CD4-positive, alpha-beta T cell treated with Interleukin-1 beta for 1 hour (primary cell): ENCODE measurements at places on chromosomes 2 and 18.

DNA sequence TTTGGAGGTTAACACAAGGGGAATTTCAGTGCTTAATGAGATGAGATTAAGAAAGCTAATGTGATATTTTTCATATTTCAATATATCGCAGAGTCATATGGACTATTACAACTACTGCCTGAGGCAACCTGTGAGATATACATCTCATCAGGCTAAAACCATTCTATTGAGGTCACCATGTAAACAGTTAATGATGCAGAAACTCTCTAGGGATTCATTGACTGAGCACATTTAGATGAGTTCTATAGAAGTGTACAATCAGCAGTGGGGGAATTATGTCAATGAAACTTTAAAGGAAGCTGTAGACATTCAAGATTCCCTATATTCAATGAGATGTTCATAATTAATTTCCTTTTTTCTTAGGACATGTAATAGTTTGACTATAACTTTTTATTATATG lies 687.4 kb upstream of the SYT4 start:
- DNase-seq: no peak

DNA sequence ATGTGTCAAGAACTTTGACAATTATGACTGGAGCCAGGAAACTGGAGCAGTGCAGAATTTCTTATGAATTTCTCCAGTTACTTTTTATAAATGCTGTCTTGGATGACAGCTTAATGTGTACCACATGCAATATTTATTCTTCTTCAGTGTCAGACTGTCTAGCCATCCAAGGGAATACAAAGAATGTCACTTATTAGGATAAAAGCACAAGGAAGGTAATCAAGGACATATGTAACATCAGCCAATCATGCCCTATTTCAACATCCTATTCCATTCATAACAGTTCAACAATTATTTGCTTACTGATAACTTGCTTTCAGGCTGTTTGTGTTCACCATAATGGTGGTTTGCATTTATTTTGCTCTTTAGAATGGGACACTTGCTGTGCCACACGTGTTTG lies 139.8 kb downstream of the OLA1 start:
- DNase-seq: no peak

GRCh38 chr2:80002568-80003157 lies 301.9 kb downstream of the LRRTM1 start:
- DNase-seq: no peak

GRCh38 chr2:147156970-147157369 lies 687.9 kb upstream of the ACVR2A start:
- DNase-seq: no peak

GRCh38 chr2:172280571-172281361 lies 146.6 kb upstream of the ITGA6 start:
- DNase-seq: no peak

GRCh38 chr18:62312851-62313250 lies 12.3 kb upstream of the TNFRSF11A start:
- no peak for DNase-seq

DNA sequence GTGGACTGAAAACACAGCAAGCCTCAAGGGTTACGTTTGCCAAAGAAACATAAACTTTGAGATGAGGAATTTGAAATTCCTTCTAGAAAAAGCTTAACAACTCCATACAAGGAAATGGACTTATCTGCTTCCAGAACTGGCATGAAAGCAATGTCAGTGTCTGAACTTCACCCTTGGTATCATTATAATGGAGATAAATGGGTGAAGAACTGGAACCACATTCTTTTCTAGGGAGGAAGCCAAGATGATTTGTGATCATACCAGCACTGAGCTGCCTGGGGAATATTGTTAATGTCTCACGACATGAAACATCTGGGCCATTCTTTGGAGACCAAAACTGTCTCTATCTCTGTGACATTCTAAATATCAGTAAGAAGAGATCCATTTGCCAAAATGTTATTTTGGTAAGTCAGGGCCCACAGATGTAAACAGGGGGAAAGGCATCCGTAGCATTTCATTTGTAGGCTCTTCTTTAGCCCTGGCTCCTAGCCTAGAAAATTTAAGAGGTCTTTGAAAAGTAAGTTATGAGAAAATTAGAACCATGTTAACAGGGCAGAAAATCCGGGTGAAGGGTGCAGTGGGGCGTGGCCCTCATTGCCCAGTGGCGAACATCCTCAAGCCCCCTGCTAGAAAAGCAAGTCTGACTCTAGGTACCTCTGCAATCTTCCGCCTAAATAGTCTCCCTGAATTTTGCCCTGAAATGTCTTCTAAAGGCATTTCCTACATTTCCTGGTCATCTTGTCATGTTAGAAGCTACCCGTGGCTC lies 295.3 kb upstream of the EPAS1 start:
- no peak for DNase-seq

DNA sequence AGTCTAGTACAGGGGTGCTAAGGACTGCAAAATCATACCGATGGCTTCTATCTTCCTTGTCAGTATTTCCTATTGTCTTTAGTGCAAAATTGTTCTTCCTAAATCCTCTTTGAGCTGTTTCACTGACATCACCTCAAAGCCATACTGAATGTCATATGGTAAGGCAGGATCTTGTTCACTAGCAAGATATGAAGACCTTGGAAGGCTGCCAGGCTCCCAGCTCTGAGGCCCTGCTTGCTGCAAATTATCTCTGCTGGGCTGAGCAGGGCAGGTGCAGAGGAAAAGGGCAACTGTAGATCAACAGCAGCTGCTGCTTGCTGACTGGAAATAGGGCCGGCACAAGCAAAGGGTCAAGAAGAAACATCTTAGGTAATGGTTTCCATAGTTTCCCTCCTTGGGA lies 58.2 kb downstream of the PMAIP1 start:
- DNase-seq: no peak

- DNase-seq: no peak
These were observed 14.6 kb downstream of the POU3F3 start for GRCh38 chr2:104868505-104868866.

GRCh38 chr2:133942398-133942797 lies 311.5 kb upstream of the MGAT5 start:
- DNase-seq: no peak

DNA sequence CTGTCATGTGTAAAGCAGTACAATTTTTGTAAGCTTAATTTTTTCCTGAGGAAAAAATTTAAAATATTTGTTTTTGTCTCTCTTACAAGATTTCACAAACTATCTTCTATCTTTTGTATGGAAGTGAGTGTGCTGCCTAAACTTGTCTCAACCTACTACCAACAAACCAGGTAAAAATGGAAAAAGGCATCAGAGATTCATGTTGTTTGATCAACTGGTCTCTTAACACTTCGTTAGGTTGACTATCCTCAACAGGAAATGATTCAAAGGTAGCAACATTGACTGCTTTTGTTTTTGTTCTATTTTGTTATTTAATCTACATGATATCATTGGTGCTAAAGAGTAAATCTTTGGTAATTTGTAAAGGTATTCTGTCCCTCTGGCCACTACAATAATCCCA lies 47.7 kb upstream of the RND3 start:
- no peak for DNase-seq

GRCh38 chr2:238700117-238700457 lies 147.8 kb upstream of the TWIST2 start:
- DNase-seq: no peak

DNA sequence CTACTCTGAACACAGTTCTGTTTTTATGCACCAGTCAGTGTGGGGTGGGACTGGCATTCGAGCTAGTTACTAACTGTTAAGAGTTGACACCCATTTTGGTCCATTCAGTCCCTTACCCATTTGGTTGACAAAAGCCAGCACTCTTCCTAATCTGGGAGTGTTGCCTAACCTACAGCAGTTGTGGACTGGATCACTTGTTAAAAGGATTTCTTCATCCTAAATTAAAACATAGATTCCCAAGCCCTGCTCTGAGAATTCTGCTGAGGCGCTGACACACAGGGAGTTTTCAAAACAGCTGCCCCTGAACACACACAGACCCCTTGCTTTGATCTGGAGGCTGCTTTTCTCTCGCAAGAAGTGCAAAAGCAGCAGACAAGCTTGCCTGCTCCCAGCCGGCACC lies 6.4 kb downstream of the TIMM21 start:
- no peak for DNase-seq

- no peak for DNase-seq
These were observed 2.4 kb upstream of the OTOS start for GRCh38 chr2:240142859-240143258.

DNA sequence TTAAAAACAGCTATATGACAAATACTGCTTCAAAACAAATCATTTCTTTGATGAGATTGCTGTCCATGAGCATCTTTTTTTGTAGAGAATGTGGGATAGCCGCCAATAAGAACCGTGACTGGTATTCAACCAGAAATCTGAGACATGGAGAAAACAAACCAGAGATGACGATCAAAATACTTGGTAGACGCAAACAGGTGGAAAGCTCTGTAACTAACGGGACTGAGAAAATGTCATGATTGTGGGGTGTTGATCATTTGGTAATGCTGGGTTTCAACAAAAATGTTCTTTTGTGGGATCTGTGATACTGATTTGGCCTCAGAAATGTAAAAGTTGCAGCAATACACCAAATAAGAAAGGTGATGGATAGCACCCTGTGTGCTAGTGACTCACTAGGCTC lies 364.8 kb downstream of the NYAP2 start:
- DNase-seq: no peak

DNA sequence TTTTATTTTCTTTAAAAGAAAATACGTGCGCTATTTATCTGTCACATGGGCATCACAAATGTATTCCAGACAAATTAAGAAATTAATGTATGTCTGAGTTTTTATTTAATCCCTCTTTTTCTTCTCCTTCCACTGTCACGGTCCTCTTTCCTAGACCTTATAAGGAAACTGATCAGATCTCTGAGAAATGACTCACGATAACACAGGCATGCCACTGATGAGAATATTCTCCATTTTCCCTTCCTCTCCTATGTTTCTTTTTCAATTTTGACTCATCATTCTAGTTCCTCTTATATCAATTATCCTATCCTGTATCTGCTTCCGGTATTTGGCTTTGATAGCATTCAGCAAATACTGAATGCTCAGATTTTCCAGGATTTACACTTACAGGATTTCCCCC lies 121.8 kb downstream of the DSC3 start:
- no peak for DNase-seq

- DNase-seq: no peak
These were observed 1.8 kb downstream of the ORC2 start for GRCh38 chr2:200961674-200962073.

- no peak for DNase-seq
These were observed 352.8 kb upstream of the KCNH7 start for GRCh38 chr2:163191372-163191771.

GRCh38 chr18:47772374-47773248 lies 157.8 kb downstream of the SMAD2 start:
- DNase-seq: peak; percentile 52

DNA sequence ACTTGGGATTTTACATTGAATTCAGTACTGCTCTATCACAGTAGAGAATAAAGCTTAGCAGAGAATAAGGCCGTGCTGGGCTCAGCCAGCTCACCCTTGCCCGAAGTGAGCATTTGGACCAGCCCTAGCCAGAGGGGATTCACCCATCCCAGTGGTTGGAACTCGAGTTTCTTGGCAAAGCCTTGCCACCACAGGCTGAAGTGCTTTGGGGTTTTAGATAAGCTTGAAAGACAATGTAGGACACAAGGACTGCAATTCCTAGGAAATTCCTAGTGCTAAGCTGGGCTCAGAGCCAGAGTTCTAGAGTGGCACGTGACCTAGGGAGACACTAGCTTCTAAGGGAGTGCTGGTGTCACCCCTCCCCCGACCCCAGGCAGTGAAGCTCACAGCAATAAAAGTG lies 28.0 kb downstream of the SERPINB11 start:
- DNase-seq: no peak

DNA sequence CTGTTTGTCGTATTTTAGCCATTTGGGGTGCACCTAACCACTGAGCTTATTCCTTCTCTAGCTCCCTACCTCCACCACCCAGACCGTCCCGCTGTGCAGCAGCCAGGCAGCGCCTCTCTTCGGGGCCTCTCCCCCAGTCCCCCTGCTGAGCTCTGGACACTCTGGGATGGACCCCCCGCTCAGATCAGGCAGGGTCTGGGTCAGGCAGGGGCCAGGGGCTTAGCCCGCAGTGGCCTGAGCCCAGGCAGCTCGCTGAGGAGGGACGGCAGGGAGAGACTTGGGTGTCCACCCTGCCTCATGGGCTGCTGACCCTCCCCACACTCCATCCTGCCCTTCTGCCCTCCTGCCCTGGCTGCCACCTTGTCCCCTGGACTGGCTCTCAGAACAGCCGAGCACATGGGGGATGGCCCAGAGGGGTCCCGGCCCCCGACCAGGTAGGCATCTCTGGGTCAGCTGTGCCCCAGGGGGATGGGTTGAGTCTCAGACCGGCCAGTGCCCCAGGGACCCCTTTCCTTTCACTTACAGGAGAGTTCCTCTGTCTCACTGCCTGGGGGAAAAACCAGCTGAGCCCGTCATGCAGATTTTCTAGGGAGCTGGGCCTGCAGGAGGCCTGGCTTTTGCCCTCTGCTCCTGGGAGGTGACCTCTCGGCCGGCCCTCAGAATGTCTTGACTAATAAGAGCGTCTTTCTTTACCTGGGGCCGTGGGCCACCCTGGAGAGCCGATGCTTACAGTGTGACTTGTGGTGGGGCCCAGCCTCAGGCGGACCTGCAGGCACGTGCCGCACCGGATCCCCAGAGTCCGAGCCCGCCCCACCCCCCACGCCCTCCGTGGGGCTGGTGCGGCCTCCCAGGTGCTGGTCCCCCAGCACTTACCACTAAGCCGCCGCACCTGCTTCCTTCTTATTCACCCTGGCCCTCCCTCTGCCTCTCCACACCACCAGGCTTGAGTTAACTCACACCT lies 22.8 kb upstream of the PXDN start:
- no peak for DNase-seq

- DNase-seq: peak; percentile 15
These were observed 2.9 kb upstream of the BCL2L11 start for GRCh38 chr2:111117598-111118480.

DNA sequence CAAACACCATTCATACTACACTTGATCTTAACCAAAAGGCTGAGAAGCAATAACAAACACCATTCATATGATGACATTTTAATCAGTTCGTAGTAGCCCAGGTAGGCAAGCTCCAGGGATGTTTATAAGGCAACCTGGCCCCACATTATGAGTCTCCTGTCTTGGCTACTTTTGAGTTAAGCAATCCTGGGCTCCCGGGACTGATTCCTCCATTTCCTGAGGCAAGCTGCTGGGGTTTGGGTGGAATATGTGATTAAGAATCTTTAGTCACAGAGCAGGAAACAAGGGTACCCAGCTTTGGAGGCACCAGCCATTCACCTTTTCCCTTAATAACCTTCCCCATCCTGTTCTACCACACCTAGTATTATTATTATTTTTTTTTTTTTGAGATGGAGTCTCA lies 24.5 kb upstream of the SPRED2 start:
- no peak for DNase-seq

DNA sequence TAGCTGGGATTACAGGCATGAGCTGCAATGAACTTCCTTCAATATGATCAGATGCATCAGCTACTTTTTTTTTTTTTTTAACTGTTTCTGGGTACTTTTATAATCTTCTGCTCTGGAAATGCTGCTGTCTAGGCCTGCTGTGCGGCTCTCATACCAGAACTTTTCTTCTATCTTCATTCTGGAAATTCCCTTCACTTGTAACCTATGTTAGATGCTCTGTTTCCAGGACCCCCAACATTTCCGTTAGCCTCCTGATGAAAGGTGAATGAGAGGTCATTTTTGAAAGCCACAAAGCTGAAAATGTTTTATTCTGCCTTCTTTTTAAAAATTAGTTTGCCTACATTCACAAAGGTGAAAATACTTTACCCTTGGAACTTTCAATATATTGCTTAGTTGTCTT lies 8.6 kb downstream of the AGFG1 start:
- no peak for DNase-seq
